Amniotic epithelial cell (primary cell): ENCODE measurements at places on chromosomes 5 and 9.

DNA sequence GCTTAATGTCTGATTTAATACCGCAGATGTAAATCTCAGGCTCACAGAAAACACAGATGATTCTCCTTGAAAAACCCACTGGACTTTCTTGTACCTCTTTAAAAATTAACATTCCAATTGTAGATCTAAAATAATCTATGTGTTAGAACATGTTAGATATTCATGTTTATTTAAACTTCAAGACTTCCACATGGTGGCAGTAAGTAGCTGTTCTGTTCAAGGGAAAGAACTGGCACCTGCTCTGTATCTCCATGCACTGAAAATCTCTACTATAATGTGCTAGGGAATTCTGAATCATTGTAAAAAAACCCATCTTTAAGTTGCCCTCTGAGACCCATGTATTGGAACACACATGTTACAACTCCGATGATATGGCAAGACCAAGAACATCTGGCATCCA lies 366.9 kb downstream of the DMRTA1 start:
- DNase-seq, result peak; percentile 30

DNA sequence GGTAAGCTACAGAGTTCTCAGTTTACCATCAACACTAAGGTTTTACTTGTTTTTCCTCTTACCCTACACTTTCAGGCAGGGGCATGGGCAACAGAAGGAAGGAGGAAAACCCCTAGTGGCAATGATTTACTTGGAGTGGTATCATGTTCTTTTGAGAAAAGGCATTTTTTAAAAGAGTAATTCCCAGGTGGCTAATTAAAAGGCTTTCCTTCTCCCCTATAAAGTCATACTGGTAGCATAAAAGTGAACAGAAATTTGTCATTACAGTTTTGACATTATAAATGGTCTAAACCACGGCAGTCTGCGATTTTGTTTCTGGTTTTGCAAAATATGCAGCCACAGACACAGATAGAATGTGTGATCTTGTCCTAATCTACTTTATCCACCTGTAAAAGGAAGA lies 30.9 kb upstream of the OR2K2 start:
- no peak for DNase-seq

- no peak for DNase-seq
Measured at GRCh38 chr9:92979283-92980056, 32.1 kb downstream of the FGD3 start.

DNA sequence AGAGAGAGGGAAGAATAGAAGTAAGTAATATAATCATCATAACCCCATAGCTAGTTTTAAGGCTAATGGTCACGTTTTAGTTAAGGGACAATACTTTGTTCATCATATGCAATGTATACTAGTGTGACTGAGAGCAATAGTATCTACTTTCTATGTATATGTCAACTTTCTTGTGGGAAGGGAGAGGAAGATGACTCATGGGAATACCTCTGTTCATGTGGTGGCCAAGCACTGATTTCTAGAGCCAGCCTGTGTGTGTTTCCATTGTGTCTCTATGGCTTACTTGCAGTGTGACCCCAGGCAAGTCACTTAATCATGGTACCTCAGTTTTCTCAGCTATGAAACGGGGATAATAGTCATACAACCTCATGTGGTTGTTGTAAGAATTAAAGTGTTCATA lies 639.6 kb downstream of the CETN3 start:
- DNase-seq, result peak; percentile 3

- no peak for DNase-seq
Measured at GRCh38 chr5:128966846-128967245, 1.6 kb downstream of the SLC27A6 start.

DNA sequence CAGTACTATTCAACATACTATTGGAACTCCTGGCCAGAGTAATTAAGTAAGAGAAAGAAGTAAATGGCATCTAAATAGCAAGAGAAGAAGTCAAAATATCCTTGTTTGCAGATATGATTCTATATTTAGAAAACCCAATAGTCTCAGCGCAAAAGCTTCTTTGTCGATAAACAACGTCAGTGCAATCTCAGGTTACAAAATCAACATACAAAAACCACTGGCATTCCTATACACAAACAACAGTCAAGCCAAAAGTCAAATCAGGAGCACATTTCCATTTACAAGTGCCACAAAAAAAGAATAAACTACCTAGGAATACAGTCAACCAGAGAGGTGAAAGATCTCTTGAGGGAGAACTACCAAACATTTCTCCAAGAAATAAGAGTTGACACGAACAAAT lies 1901.9 kb upstream of the ACO1 start:
- DNase-seq, result no peak

- DNase-seq, result no peak
Measured at GRCh38 chr9:38177680-38178079, 108.7 kb upstream of the SHB start.

DNA sequence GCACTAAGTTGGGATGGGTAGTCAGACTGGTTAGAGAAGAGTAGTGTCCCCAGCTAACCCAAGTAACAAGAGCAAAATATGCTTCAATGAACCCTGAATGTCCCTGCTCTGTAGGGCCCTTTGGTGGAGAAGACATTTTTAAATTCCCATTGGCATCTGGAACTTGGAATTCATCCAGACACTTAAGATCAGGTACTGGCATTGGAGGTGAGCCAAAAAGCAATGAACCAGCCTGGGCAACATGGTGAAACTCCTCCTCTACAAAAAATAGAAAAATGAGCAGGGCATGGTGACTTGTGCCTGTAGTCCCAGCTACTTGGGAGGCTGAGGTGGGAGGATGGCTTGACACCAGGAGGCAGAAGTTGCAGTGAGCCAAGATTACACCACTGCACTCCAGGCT lies 58.9 kb upstream of the ZNF618 start:
- DNase-seq, result no peak

- no peak for DNase-seq
Measured at GRCh38 chr9:72902268-72902667, 50.6 kb downstream of the ALDH1A1 start.

GRCh38 chr5:159104051-159104651 lies 4.4 kb upstream of the EBF1 start:
- DNase-seq, result no peak

DNA sequence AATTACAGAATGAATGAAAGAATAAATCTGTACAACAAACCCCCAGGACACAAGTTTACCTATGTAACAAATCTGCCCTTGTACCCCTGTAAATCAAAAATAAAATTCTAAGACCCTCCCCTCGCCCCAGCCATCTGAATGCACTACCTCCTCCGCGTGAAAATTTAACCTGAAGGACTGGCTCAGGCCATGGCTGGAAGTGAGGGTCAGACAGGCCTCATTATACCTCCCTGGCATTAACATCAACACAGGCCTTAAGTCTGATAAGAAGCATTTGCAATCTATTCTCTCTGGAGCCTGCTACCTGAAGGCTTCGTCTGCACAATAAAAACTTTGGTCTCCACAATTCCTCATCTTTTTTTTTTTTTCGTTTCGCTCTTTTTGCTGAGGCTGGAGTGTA lies 48.7 kb upstream of the TTC39B start:
- no peak for DNase-seq

DNA sequence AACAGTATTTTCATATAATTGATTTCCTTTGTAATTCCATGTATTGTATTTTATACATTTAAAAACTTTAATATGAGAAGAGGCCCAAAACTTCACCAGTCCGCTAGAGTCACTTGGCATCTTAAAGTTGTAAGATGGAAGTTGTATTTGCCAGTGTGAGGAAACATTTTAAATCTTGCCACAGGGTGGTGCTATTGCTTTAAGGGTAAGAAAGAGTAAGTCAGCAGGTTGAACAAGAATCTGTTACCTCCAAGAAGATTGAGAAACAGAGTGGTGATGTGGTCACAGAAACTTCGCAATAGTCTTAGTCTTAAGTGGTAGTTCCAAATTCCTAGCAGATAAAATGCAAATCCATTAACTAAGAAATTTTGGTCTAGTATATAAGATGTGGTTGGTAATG lies 39.8 kb upstream of the RANBP6 start:
- peak; percentile 99 for DNase-seq

DNA sequence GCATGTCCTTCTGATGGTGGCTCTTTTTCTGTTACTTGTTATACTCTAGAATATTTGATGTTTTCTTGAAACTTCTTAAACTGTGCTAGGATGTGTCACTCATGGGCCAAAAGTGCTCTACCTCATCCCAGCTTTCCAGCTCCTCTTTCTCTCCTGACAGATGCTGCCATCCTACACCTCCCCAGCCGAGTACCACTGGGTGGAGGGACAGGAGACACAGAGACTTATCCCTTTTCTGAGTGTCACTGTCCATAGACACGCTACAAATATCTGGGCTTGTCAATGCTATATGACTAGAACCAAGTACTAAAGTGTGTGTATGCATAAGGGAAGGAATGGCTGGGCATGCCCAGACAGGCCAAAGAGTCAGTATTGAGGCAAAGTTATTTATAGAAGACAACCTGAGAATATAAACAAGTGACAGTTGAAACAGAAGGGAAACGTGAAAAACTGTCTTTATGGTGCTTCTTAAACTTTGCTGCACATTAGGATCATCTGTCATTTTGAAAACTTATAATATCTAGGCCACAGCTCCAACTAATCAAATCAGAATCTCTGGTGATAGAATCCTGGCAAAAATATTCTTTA lies 188.0 kb downstream of the CARTPT start:
- DNase-seq, result no peak

DNA sequence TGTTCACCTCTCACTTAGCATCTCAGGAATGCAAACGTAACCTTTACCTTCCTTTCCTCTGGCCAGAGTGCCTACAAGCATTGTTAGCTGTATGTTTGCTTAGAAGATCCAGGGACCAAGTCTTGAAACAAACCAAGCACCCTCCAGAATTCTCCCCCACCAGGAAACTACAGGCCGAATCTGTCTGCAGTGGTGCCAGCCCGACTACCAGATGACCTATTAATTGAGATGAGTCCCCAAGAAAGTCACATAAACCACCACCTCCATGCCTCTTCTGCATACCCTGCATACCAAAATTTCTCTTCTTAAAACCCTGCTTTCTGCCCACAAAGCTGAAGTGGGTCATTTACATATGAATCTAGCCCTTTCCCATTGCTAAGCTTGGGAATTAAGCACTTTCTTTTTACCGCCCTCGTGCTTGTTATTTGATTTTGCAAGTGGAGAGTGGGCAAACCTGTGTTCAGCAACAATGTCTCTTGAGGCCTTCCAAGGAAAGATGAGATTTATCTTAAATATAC lies 1239.1 kb downstream of the CDH12 start:
- no peak for DNase-seq
